ENCODE measurements at places on chromosomes 2 and 18.

- peak; percentile 65 for DNase-seq
Observed at GRCh38 chr2:181891966-181892798, 652 bp downstream of the ITPRID2 start.

GRCh38 chr2:71611781-71612527, 158.6 kb downstream of the DYSF start:
- no peak for DNase-seq

DNA sequence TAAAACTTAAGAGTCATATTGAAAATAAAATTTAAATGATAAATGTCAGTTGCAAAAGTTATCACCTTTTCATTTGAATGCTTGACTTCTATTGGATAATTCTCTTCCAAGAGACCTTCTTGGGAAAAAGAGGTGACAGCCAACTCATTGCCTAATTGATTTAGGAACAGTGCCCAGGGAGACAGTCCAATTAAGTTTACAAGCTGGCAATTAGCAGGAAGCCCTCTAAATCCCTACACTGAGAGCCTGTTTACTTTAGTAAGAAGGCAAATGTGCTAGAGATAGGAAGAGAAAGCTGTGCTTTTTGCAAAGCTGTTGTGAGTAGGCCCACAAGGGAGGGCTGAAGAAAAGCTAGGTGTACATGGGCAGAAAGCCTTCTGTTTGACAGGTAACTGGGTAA, 189.1 kb downstream of the WDPCP start:
- DNase-seq = no peak

GRCh38 chr2:173997269-173997668, 32.1 kb upstream of the SP3 start:
- no peak for DNase-seq

GRCh38 chr2:120775194-120775593, 39.5 kb downstream of the GLI2 start:
- no peak for DNase-seq

- no peak for DNase-seq
Observed at GRCh38 chr18:4854671-4855070, 342.4 kb downstream of the AKAIN1 start.
